ENCODE measurements at places on chromosomes 6 and 20.
A peak's percentile ranks its signal among the peaks of the same experiment; 100 is the strongest.

DNA sequence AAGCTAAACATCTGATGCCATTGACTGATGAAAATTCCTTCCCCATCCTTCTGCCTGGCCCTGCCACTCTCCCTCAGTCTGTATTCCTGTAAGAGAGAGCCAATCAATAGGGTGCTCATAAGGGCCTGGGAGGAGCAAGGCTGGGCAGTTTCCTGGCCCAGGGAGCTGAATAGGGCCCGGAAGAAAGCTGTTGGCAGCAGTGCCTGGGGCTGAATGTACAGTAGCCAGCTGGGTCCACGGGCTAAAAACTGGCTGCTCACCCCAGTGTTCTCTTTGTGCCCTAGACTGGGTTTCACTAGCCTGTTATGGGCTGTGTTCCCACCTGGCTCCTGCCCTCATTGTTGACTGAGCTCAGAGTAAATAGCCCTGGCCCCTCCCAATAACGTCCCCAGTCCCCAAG lies 1.7 kb upstream of the WFDC2 start:
- DNase-seq: no peak

GRCh38 chr6:28001751-28002150 lies 44.7 kb downstream of the OR2B6 start:
- no peak for DNase-seq

- DNase-seq: no peak
Measured at GRCh38 chr20:48002517-48002970, 217.3 kb upstream of the SULF2 start.

DNA sequence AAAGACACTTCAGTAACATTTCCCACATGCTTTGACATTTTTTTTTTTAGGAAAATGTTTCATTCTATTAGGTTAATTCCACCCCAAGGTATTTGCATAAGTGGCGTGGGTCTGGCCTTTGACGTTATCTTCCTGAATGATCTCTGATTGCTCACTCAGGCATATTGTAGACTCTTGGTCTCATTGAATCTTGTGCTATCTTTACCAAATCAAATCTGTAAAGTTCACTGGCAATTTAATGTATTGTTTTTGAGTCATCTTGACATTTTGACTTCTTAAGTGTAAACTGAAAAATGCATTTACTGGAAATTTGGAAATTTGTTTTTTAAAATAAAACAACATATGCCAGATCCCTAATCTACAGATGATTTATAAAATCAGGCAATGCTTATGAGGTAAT lies 16.0 kb upstream of the VIP start:
- no peak for DNase-seq

- no peak for DNase-seq
Measured at GRCh38 chr20:6490849-6491248, 276.6 kb upstream of the BMP2 start.

DNA sequence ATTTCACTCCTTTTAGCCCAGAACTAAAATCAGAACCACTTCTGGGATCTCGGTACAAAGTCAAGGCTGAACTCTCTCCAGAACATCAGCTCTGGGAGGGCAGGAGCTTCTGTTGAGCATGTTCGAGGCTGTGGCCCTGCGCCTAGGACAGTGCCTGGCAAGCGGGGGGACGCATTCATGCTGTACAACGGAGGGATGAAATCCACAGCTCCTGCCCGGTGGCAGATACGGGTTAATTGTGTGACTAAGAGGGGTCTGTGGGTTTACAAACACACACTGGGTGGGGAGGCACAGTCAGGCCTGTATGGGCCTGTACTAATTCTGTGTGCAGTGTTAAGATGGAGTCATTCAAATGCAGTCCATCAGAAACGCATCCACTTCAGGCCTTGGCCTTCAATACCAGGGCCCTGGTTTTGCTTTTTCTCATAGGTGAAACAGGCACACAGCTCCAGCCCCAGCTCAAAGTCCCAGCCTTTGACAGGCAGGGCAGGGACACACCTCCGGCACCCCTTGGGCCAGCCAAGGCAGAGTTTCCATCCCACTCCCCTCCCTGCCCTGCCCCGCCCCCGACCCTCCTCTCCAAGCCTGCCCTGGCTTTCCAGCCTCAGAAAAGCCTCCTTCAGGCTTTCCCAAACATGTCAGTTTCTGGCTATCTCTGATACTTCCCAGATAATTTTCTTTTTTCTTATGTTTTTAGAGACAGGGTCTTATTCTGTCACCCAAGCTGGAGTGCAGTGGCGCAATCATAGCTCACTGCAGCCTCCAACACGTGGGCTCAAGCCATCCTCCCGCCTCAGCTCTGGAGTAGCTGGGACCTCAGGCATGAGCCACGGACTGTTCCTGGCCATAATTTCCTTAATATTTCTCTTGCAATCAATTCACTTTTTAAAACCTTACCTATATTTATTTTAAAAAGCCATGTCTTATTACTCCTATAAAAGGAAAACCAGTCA lies 109.8 kb downstream of the SULF2 start:
- no peak for DNase-seq

- DNase-seq: no peak
Measured at GRCh38 chr6:156776470-156776839, 723 bp upstream of the ARID1B start.

DNA sequence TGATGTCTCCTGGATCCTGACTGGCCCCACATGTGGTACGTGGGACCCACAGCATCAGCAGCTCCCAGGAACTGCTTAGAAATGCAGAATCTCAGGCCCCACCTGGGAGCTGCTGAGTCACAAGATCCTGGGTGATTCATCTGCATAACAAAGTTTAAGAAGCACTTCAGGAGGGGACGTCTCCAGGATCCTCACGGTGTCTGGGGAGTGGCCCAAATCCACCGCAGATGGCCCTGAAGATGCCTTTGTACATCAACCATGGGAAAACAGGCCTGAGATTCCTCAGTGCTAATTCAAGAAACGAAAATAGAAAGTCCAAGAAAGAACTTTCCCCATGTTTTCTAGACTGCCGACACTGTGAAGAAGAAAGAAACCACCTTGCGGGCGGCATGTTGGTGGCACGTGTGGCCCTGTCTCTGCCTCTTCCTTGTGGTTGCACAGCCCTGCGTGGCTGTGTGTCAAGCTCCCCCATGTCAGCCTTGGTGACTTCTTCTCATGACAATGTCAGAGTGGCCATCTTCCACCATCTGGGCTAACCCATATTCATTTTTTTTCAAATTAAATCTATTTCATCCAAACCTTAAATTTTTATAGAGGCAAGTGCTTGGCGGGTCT lies 26.1 kb downstream of the RRBP1 start:
- no peak for DNase-seq

DNA sequence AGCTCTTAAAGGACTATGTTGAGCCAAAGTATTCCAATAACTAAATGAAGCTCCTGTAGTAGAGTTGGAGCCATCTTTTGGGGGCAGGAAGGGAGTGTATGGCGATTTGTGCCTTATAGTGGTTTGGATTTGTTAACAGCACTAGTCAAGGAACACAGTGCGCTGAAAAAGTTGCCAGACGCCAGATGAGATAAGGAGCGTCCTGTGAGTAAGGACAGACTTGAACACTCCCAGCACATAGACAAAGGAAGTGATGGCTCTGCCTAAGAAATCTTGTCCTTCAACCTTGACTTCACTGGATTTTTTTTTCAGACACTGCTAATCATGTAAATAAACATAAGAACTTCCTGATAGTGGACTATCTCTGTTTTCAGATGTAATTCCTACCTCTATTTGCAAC lies 136.9 kb downstream of the TRMT11 start:
- no peak for DNase-seq

GRCh38 chr20:51339721-51340450 lies 202.6 kb downstream of the NFATC2 start:
- DNase-seq: no peak

- DNase-seq: no peak
Measured at GRCh38 chr20:53579581-53580375, 13.9 kb downstream of the ZNF217 start.

- DNase-seq: no peak
Measured at GRCh38 chr6:75102301-75102700, 103.6 kb downstream of the COL12A1 start.

- no peak for DNase-seq
Measured at GRCh38 chr6:166025149-166025898, 142.3 kb downstream of the TBXT start.

DNA sequence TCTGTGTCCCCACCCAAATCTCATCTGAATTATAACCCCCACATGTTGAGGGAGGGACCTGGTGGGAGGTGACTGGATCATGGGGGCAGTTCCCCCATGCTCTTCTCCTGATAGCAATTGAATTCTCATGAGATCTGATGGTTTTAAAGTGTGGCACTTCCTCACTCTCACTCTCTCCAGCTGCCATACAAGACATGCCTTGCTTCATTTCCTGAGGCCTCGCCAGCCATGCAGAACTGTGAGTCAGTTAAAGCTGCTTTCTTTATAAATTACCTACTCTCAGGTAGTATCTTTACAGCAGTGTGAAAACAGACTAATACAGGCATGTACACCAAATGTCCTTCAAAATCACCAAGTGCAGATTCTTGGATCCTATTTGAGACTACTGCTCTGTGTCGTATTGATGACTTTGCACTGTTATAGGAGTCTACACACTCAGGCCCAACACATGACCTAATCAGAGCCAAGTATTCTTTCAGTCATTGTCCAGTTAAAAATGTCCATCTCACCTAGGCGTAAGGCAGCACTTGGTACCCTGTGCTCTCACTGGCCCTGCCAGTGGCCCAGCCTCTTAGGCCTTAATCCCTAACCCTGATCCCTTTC lies 52.8 kb upstream of the UST start:
- no peak for DNase-seq

DNA sequence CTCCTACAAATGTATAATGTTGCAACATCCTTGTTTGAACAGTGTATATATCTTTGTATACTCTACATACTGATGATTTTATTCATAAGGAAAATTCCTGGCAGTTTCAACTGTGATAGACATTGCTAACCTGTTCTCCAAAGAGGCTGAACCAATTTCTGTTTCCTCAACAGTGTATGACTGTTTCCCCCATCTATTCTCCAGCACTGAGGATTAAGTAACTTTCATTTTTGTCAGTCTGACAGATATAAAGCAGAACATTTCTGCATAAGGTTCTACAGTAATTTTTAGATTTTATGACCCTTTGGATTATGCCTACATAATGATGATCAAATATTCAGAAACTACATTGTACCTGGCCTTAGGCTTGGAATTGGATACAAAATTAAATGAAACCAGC lies 9.9 kb downstream of the PPP1R16B start:
- DNase-seq: no peak

DNA sequence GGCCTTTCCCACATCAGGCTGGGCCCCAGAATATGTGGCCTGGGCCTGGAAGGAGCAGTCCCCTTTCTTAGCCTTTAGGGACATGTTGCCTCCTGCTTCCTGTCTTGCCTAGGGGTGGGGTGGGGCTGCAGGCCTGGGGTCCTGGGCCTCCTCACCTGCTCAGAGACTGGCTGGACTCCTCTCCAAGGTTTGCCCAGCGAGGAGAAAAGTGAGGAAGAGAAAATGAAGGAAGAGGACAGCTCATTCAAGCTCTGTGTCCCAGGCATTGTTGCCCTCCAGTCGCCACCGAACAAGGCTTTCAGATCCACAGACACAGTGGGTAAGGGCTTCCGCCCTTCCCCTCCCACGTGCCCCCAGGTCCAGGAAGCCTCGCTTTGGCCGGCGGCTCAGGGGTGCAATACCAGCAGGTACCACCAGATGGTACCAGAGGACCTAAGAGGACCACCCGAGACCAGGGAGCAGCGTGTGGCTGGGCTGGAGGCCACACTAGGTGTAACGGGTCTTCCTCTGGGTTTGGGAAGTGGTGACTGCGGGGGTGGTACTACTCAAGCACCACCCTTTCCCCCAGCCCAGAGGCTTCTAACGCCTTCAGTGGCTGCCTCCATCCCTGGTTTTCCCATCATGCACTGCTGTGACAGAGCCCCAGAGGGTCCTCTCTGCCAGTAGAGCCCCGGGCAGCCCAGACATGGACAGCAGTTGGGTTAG lies 5.5 kb upstream of the BAK1 start:
- peak; percentile 84 for DNase-seq

GRCh38 chr6:147285087-147285855 lies 81.1 kb downstream of the STXBP5 start:
- DNase-seq: no peak

DNA sequence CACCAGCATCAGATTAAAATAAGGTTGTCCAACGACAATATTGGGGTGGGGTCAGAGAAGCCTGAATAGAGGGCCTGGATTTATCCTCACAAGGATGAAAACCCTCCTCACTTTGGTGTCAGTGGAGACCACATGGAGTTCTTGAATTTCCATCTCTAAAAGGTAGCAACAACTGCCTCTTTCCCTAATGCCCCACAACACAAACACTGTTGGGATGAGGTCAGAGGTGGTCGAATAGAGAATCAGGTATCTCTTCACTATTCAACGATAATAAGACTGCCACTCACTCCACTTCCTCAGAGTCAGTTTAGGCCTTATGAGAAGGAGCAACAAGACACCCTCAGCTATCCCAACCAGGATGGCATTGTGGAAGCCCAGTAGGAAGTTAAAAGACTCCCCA lies 596.1 kb downstream of the HTR1B start:
- DNase-seq: no peak

DNA sequence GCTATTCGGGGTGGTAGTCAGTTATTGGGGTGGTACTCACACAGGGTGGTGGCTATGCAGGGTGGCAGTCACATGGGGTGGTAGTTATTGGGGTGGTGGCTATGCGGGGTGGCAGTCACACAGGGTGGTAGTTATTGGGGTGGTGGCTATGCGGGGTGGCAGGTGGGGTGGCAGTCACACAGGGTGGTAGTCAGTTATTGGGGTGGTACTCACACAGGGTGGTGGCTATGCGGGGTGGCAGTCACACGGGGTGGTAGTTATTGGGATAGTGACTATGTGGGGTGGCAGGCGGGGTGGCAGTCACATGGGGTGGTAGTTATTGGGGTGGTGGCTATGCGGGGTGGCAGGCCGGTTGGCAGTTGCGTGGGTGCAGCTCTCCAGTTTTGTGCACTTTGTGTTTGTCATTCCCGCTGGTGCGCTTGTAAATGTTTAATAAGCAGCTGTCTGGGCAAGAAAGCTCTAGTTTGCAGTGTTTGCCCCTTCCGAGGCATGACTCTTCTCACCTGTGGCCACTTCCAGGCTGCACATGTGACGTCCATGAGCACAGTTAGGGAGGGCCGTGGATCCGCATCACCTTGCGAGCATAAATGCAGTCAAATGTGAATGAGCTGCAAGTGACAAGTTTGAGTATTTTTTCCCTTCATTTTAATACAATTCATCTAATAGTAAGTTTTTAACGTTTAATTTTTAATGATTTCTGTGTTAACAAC lies 219.0 kb upstream of the CST7 start:
- no peak for DNase-seq

DNA sequence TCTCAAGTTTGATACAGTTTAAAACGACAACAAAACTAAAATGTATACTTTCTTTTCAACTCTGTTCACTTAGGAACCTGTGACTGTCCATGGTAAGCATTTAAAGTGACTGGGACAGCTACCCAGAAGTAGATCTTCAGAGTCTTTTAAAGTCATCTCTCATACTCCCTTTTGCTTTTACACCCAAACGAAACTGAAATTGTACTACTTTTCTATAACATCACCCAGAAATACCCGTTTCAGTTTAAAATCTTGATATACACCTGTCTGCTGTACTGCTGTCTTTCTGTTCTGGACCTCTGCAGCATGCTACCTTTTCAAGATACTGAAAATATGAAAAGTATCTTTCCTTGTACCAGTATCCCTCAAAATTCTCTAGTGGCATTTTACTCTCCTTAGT lies 170.4 kb upstream of the THEMIS start:
- no peak for DNase-seq

GRCh38 chr6:16694781-16695578 lies 66.3 kb downstream of the ATXN1 start:
- no peak for DNase-seq

Data from activated naive CD4-positive, alpha-beta T cell (primary cell).